Stimulated activated CD8-positive, alpha-beta memory T cell treated with anti-CD3 and anti-CD28 coated beads, Interleukin-4, amount 100 ng/mL, for 1 hour (primary cell): ENCODE measurements at places on chromosomes 4 and X.

DNA sequence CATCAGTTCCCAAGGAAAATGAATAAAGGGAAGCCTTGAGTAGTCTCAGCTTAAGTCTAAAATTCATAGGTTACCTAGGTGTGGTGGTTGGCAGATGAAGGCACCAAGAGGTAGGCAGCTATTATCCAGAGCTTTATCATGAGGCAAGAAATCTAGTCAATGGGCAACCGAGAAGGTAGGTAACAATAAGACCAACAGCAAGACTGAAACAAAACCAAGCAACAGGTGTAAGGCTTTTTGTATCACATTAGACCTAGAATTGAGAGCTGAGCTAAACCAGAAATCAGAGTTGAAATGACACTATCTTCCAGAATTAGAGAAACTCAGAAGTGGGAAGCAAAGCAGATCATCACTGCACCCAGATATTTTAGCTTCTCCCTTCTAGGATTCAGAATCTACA lies 117.1 kb downstream of the CAMK2D start:
- DNase-seq, result no peak

DNA sequence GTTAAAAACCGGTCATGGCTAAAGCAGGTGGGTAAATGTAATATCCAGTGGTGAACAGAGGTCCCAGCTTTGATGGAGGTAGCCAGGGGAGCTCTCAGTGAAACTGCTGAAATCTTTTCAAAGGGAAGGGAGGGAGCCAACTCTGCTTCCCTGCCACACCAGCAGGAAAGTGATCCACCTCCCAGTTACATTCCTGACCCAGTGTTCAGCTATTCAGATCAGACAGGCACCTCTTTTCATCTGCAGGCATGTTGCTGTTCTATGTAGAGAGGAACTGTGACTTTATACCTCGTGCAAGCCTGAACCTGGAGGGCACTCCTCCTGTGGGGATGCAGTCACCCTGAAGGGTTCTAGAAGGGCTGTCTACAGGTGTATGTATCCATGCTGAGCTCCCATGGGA lies 37.6 kb downstream of the DCLK2 start:
- no peak for DNase-seq

- no peak for DNase-seq
Observed at GRCh38 chrX:44431194-44431593, 87.7 kb upstream of the EFHC2 start.

DNA sequence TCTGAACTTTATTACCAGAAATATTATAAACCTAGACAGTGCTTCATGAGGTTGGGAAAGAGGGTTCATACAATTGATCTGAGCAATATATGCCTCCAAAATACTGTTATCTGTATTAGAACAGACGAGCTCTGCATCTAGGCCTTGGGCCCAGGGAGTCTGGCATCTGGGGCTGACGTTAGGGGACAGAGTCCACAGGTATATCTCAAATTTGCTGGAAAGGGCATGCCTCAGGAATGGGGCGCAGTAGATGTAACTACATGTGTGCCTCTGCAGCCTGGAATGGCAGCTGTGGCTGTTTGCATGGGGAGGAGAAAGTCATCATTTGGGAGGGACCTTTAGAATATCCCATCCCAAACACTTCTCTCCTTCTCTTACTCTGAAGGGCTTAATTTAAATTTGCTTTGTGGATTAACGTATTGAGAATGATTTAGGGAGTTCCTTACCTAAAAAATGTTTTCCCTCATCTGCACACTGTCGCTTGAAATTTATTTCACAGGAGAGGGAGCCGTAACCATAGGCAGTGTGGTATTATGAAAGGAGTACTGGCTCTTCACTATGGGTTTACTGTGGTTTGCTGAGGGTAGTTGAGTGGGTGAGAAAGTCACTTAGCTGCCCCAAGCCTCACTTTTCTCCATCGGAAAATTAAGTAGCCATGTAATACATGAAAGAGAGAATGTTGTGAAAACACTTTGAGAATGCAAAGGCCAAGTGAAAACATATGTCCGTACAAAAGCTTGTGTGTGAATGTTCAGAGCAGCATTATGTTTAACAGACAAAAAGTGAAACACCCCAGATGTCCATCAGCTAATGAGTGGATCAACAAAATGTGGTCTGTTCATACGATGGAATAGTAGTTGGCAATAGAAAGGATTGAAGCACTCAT lies 5.9 kb downstream of the ADD1 start:
- DNase-seq, result no peak

GRCh38 chr4:153773236-153773690 lies 13.4 kb upstream of the RNF175 start:
- DNase-seq, result no peak

DNA sequence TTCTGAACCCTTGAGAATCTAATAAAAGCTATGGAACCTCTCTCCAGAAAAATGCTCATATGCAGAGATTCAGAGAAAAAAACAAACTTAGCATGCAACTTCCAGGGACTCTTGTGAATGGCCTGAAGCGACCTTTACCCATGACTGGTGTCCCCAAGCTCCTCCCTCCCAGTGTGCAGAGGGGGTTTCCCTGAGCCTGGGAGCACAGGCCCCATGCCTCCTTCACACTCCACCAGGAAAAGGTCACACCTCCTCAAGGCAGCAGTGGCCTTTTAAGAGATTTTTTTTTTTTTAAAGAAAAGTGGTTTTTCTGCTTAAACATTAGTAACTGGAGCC lies 13.3 kb upstream of the UBA6 start:
- DNase-seq, result no peak

GRCh38 chrX:42375086-42375485 lies 402.9 kb downstream of the PPP1R2C start:
- DNase-seq, result no peak
